LNCaP clone FGC (cell line): ENCODE measurements at places on chromosomes 6 and 20.

- peak; percentile 54 for DNase-seq
Measured at GRCh38 chr6:6696867-6697531, 108.5 kb downstream of the LY86 start.

GRCh38 chr6:25472306-25472705, 179.7 kb upstream of the SCGN start:
- no peak for DNase-seq

DNA sequence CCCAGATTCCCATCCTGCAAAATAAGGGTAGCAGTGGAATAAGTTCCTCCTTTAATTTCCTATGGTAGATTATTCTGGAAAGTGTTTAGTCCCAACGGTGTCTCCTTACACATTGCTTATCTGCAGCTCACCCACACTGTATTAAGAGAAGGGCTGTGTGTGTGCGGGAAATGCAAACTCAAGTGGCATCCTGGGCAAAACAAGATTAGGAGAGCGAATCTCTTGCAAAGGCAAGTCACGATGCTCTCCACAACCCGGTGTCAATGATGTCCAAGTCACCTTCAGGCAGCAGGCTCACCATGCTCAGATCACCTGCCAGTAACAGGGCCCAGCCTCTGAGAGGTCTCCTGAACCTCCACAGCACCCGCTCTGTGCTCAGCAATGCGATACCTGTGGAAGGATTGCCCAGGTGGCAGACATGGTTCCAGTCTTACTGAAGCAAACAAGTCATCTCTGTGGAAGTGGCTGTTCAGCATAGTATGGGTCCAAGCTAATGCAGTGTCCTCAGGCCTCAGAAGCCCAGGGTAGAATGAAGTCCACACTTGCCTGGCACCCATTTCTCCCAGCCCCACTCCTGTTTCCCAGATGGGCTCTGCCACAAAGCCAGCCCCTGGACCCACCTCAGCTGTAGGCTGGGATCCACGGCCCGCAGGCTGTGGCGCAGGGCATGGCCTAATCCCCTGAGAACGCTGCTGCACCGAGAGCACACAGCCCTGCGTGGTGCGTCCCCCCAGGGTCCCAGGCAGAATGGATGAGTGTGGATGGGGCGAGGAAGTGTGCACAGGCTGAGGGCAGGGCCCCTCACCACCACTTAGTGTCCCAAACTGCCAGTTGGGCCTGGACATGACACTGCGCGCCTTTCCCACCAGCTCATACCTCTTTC, 101.2 kb downstream of the PXDC1 start:
- DNase-seq = no peak

DNA sequence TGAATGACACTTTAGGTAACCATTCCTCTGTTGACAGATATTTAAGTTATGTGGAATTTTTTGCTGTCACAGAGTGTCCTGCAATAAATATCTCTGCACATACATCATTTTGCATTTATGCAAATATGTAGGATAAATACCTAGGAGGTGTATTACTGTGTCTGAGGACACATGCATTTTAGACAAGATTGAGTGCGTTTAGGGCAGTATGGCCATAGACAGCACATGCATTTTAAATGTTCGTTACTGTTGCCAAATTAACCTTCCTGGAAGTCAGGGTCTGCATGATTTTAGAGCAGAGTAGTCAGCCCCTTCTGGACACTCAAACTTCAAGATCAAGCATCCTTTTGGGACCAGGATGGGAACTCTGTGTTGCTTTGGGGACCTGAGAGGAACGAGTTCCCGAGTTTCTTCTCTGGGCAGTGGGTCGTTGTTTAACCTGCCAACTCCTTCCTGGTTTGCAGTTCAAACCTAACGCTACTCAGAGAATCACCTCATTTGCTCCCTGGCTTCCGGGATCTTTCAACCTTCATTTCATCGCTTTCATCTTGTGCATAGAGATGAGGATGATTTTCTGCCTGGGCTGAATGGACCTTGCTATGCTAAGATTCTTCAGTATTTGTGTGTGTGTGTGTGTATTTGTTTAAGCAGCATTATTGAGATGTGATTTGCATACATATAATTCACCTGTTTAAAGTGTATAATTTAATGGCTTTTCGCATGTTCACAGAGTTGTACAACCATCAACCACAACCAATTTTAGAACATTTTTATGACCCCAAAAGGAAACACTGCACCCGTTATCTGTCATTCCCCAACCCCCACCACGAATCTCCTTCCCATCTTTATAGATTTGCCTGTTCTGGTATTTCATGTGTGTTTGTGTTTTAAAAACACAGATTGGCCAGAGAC, 9.8 kb downstream of the BCAS4 start:
- DNase-seq = no peak

DNA sequence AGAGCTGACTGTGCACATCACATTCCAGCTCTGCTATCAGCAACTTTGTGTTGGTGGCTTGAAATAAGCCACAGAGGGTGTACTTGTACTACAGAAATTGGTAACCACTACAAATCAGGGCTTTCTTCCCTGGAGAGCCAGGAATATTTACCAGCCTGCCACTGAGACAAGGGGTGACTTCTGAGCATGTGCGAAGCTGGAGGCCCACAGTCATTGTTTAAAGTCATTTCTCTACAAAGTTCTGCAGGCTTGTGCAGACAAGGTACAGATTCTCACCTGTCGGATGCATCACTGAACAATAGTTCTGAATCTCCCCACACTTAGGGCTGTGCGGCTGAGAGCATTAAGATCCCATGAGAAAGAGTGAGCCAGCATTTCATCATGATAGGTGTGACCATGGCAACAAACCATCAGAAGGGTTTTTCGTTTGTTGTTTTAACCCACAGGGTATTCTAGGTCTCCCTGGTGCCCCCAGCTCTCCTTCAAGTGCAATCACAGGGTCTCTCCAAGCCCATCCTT, 292.8 kb downstream of the CDC5L start:
- no peak for DNase-seq

GRCh38 chr6:133889557-133890403, 867 bp downstream of the TCF21 start:
- no peak for DNase-seq

DNA sequence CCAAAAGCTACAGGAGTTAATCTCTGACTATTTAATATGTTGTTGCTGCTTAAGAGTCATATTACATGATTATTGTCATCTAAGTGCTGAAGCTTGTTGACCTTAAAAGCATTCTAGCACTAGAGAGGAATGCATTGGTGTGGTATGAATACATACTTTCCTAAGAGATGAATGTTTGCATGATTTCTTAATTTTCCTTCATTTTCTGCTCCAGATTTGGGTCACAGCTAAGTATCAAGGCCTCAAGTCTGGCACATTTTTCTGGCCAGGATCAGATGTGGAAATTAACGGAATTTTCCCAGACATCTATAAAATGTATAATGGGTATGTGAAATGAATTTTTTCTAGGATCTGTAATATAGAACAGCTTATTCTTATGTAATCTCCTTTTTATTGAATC, 53.6 kb downstream of the ENPP1 start:
- DNase-seq = no peak

GRCh38 chr6:103617642-103618041, 1242.1 kb downstream of the HACE1 start:
- DNase-seq = no peak

GRCh38 chr20:5127204-5127858, 523 bp downstream of the CDS2 start:
- DNase-seq = no peak

DNA sequence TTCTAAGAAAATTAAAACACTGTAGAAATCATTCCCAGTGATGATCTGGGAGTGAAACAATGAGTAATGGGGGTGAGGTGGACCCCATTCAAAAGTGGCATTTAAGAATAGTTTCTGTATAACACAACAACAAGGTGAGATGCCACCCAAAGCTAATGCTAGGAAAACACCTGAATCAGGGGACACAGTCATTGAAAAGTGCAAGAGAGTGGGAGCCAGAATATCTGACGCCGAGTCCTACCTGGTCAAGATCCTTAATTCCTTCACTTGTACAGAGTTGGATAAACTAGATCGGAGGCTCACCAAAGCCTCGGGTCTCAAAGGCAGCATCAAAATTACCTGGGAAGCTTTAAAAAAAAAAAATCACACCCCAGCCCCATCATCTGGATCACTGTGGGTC, 17.7 kb downstream of the TNFRSF21 start:
- no peak for DNase-seq

DNA sequence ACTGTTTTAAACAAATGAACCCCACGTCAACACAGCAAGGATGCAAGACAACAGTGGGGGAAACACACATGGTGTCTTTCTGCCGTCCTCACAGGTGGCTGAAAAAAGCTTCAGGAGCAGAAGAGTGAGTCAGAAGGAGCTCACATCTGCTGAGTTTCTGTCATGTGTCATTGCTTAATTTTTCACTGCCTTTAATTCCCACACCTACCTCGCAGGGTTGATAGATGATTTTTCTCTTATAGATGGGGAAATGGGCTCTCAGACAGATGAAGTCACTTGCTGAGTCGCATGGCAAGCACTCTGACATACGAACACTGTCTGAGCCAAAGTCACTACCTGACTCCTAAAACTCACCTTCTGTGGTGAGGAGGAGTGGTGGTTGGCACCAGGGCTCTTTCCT, 28.3 kb upstream of the CARMIL1 start:
- no peak for DNase-seq
